ENCODE measurements at places on chromosomes 13 and 19. TPM values are rescaled to one million over a fixed set of nuclear protein-coding genes. Genes with fewer than 3 reads are reported as not detected.

Gene TMEM272
- total RNA-seq, result 0.77 TPM

DNA sequence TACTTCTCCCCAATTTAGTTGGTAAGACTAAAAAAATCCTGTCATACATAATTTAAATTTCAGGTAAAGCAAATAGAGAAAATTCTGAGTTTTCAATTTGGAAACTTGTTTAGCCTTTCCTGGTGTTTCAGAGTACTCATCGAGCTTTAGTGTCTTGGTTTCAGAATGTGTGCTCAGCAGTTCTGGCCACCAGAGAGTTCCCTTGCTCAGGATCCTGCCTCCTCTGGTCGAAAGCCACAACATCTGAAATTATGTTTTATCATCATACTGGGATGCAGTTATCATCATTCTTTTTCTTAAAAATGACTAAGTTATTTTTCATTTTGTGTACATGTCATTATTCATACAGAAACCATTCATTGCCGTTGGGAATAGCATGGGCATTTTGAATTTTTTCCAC, 263.2 kb upstream of the SPRY2 start:
- DNase-seq, result no peak

Gene MAG
- not detected for total RNA-seq

DNA sequence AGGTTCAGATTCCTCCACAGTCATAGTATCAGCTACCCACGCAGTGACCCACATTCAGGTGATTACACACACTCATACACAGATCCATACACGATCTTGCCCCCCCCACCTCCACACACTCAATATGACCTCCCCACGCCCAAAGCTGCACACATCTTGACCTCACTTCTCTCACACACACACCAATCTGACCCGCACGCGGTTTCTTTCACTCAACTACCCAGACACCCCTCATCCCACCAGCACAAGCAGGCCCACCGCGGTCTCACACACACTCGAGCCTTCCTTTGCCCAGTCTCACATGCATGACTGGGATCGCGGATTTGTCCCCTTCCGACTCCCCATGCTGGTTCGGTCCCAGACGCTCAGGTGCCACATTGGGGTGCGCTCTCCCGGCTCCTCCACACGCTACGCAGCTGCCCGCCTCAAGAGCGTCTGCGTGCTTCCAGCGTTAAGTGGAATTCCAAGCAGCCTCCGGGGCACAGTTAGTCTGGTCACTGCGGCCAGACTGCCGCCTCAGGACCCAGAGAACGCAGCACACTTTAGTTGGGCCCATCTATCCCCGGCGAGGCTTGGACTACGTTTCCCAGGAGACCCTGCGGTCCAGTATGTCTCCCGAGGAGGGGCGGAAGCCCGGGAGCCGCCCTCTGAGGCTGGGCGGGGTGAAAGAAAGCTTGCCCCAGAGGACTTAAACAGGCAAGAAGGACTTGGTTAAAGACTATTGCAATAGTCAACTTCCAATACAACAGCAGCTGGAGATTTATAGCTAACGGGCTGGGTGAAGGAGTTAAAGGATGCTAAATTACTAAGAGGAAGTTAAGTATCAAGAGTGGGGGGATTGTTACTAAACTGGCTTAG, 746 bp upstream of the ZNF345 start:
- peak; percentile 97 for DNase-seq

Gene LATS2
- 2.2 TPM for total RNA-seq

GRCh38 chr13:47337781-47338507, 441.1 kb upstream of the HTR2A start:
- DNase-seq, result no peak

DNA sequence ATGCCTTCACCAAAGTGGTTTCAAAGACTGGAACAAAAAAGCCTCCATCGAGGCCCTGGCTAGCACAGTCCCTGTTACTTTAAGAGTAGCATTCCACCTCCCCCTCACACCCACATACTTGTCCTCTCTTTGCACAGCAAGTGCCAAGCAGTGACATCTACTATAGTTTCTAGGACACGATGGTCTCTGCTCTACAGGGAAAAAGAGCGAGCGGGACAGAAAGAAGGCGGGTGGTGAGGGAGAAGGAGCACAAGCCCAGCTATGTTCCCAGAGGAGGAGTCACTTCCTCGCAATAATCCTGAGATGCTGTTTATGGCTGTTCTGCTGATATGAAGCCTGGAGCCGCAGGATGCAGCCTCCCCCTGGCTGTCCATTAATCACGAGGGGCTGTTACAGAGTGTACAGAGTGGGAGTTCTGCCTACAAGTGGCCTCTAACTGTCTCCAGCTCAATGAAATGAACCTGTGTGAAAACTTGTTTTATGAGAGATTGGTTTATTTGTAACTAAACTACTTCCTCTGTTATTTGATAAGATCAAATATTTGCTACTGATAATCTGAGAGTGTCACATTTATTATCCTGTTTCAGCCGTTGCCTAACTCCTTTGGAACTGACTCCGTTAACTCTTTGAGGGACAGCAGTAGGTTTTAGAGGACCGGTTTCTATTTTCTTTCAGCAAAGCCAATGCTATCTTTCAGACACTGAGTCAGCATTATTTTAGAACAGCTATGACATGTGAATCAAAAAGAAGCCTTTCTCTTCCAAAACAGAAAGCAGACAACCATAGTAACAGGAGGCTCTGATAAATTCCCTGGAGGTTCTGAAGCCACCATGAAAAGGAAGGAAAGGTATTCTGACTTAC, 208.0 kb downstream of the SPRY2 start:
- no peak for DNase-seq

DNA sequence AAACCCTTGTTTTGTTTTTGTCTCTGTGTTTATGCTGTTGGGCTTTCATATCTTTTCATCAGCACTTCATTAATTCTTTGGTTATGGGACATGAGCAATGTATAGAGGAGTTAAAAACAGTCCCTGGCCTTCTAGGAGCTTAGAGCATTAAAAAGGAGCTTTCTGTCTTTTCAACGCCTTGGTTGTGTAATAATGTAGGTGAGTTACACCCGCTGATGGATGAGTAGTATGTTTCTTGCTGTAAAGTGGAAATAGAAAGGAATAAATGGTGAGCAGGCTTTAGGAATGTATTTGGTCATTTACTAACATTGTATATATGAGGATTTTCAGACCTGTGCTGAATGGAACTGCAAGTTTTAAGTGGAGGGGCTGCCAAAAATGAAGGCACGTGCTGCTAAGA, 121.5 kb upstream of the RNF113B start:
- DNase-seq, result no peak

GRCh38 chr19:4844348-4845179, 13.1 kb upstream of the TICAM1 start:
- no peak for DNase-seq

DNA sequence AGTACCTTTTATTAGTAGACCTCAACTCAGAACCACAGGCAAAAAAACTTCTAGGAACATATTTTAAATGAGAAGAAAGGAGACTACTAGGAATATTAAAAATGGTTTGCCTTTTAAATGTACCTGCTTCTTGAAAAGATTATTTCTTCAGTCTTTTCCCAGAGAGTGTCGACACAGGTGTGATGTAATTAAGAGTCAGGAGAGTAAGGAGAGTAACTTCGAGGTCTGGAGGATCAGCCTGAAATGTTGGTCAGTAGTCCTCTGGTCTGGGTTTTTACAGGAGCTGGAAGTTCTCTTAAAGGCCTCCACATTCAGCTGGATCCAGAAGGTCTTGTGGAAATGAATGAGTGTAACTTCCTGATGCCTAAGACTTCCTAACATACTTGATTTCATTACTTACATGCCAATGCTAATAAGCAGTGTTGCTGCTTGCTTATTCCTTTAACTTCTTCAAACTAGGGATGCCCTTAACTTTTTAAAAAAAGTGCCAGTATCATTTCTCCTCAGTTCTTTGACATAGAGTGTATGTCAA, at the start of gene KCTD4:
TSS of gene KCTD4 (minus strand) at position 345 of the 532 bp plus-strand sequence. CDS start 6,478 bp downstream, outside the sequence.
- peak; percentile 46 for DNase-seq

Gene KCNRG
- not detected for total RNA-seq

DNA sequence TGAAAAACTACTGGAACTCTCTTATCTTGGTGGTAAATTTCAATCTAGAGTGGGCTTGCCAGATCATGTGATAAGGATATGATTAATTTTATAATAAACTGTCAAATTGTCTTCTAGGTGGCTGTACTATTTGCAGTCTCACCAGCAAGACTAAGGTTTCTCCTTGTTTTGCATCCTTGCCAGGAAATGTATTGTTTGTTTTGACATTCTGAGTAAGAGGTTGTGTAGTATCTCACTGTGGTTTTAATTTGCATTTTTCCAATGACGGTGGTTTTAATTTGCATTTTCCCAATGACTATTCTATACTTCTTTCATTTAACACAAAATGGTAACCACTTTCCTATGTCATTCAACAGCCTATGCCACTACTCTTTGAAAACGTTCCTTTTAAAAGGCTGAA, 2.0 kb downstream of the CAB39L start:
- no peak for DNase-seq

GRCh38 chr19:34507414-34508067, 26.0 kb downstream of the WTIP start:
- DNase-seq, result no peak

DNA sequence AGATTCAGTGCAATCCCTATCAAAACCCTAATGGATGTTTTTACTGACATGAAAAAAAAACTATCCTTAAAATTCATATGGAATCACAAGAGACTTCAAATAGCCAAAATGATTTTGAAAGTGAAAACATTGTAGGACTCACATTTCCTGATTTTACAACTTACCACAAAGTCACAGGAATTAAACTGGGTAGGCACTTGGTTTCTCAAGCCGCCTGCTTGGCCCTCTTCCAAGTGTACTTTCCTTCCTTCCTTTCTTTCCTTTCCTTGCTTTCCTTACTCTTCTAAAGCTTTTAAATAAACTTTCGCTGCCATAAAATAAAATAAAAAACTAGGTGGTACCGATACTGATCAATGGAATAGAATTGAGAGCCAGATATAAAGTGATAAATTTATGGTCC, 21.0 kb upstream of the CD33 start:
- DNase-seq, result no peak

DNA sequence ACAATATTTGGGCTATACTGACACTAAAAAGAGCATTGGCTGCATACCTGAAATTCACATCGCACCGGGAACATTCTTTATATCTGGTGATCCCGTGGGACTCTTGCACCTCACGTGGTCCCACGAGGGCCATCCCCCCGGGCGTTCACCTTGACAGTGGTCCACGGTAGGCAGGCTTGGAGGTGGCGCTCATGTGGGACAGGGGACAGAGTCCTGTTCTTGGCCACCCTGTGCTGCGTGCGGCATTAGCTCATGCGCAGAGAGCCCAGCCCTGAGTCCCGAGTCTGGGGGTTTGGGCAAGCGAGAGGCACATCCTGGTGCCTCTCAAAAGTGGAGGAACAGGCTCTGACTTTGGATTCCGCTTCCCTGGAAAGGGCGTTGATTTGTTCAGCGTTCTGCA, 7.5 kb downstream of the GAMT start:
- DNase-seq, result no peak

Measured in activated CD4-positive, alpha-beta T cell treated with anti-CD3 and anti-CD28 coated beads, Interleukin-2, amount 10 ng/mL, durations not matched to agents 24 days and 14 days (primary cell).